ENCODE measurements at places on chromosomes 1 and 21.

- no peak for DNase-seq
These were observed 107.7 kb upstream of the PPP2R5A start for GRCh38 chr1:212177542-212177941.

DNA sequence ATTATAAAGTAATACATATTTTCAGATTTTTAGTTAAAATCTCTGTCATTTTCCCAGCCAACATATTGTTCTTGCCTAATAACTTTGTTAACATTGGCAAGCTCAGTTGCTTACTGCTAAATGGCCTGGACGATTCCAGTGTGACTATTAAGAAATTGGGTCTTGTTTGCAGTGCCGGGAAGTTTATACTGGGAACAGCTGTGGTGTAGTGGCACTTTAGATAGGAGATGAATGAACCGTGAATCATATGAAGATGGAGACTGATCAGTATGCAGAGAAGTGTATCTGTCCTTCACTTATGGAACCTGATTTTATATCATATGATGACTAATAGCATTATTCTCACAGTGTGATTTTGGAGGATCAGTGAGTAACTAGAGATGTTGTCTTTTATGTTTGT, 3.3 kb downstream of the CHRM3 start:
- DNase-seq, result no peak

DNA sequence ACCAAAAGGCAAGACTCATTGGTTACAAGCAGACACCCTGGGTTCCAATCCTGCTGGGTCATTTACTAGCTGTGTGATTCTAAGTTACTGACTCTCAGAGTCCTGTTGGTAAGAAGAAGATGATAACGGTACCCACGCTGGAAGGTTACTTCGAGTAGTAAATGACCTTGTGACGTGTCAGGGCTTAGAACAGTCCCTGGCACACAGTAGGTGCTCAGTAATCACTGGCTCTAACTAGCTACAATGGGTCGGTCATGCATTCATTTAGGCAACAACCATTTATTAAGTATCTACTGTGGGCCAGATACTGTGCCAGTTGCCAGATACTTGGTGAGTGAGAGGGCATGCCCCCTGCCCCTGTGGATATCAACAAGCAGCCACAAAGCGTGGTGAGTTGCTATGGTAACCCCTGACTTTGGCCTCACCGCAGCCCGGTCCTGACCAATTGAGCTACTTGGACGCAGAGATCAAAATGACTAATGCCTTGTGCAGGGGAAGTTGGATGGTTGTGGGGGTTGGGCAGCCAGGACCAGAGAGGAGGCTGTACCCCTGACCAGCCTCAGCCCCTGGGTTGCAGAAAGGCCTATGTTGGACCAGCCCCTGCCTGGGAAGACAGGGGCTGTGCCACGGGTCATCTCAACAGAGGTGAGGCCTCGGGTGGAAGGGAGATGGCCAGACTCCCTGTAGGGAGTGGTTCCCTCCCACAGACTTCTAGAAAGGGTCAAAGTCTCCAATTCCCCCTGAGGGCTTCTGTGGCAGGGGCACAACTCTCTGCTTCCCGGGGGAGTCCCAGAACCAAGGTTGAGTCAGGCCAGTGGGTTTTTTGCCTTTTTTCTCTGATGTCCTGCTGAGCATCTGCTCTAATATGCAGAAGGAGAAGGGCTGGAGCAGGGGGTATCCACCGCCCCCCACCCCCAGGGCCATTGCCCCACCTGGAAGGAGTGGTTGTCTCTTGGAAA, 16.0 kb downstream of the DHRS3 start:
- DNase-seq, result no peak

DNA sequence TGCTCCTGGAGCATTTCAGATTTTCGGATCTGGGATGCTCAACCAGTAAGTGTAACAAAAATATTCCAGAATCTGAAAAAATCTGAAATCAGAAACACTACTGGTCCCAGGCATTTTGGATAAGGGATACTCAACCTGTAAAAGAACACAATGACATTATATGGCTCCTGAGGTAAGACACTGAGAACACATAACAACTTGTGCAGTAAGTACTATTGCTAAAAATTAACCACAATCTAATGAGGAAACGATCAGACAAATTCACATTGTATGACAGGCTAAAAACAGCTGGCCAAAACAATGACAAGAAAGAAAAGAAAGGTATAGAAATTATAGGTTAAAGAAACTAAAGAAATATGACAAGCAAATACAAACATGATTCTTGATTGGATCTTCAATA, 54.9 kb downstream of the LTN1 start:
- no peak for DNase-seq

GRCh38 chr1:85563139-85563538, 17.4 kb upstream of the CCN1 start:
- no peak for DNase-seq

GRCh38 chr21:35559829-35560225, 500.5 kb downstream of the SETD4 start:
- no peak for DNase-seq

DNA sequence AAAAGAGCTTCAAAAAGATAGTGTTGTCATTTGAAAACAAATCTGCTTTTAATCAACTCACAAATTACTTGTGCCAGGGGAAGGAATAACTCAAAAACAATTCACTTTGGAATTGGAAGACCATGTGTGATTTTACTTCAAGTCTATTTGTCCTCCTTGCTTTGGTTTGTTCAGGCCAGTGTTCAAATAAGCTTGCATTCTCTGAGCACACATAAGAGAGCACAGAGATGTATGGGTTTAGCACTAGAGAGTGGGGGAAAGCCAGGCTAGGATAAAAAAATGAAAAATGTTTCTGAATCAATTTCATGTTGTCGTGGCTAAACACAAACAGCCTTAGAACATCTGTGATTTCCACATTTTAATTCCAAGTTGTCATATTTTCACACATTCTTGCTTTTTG, 325.7 kb upstream of the LYPLAL1 start:
- DNase-seq, result no peak

DNA sequence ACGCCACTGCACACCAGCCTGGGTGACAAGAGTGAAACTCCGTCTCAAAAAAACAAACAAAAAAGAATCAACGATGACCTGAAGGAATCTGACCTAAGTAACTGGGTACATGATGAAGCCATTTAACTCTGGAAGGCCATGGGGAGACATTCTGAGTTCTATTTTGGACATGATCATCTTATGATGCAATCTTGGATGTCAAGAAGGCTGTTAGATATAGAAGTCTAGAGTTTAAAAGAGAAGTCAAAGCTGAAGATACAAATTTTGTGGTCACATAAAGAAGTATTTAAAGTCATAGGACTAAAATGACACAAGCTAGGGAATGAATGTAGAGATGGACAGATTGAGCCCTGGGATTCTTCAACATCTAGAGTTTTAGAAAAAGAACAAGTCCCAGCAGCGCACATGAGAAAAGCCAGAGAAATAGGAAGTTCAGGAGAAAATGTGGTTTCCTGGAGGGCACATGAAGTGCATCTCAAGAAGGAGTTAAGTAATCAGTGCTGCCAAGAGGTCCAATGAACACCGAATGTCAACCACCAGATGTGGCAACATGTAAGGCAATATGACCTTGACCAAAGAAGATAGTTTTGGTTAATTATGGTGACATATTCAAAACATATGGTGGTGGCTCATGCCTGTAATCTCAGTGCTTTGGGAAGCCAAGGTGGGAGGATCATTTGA, 26.8 kb downstream of the ELK4 start:
- DNase-seq, result no peak

DNA sequence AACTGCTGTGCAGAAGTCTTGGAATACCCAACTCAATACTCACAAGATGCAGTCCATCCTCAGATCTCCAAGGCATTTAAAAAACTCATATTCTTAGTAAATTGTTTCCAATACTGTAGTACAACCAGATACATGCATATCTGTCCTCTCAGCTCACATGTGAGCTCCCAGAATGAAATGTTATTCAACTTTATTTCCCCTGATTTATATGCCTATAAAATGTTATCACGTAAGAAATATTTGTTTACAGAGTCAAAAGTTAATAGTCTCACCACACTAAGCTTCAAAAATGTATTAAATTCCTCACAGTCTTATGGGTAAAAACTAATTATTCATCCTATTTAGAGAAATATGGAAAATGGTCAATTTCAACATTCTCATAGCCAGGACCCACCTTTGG, 56.6 kb downstream of the LTN1 start:
- no peak for DNase-seq

DNA sequence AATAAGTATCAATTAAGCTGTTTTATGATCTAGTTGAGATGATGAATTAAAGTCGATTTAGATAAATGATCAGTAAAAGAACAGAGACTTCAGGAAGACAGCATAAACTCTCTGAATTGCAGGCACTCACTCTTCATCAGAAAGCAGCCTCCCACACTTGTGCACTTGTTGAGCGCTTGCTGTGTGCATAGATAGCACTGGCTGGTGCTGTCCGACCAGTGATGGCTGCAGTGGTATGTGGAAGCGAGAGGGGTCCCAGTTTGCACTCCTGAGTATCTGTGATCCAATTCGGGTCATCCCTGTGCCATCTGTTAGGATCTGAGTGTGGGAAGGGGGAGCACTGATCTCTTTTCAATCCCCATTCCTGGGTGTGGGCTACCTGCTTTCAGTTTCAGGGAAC, 137.8 kb downstream of the CAMTA1 start:
- no peak for DNase-seq

DNA sequence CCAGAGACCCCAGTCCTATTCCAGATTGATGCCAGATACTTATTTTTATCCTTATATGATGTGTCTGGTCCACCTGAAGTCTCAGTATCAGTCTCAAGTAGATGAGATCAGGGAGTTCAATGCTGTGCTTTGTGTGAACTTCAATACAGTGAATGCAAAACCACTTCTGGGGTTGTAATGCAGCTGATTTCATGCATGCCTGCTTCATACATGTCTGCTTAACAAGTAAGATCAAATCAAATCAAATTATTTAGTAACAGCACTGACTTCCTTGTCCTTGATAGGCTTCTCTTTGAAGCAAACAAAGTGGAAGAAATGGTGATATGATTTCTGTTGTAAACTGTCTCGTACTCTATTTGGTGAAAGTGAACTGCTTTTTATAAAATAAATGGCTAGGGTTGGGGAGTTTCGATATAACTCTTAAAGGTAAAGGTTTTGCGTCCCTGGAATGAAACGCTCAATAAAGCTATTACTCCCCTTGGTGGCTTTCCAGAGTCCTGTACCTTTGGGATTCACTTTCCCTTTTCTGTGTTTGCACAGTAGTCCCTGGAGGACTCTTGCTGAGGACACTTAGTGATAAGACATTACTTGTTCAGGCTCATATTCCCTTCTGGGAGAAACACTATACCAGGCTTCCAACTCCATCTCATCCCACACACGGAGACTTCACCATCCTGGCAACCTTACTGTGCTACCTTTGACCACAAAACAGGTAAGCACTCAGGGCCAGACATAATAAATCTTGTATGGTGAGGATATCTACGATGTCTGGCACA, 59.3 kb downstream of the FH start:
- no peak for DNase-seq

DNA sequence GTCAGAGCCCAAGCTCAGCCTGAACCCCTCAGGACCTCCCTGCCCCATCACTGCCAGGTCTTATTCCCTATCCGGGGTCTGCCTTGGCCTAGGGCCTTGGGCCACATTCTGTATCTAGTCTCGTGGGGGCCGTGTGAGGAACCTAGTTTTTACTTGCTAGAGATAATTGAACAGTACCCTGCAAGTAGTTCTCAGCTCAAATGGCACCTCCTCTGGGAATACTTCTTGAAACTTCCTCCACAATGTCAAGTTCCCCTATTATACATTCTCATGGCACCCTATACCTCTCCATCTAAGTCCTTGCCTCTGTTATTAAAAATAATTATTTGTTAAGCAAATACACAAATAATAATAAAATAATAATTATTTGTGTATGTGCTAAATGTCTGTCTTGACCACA, 32.9 kb upstream of the CSF1 start:
- DNase-seq, result no peak

DNA sequence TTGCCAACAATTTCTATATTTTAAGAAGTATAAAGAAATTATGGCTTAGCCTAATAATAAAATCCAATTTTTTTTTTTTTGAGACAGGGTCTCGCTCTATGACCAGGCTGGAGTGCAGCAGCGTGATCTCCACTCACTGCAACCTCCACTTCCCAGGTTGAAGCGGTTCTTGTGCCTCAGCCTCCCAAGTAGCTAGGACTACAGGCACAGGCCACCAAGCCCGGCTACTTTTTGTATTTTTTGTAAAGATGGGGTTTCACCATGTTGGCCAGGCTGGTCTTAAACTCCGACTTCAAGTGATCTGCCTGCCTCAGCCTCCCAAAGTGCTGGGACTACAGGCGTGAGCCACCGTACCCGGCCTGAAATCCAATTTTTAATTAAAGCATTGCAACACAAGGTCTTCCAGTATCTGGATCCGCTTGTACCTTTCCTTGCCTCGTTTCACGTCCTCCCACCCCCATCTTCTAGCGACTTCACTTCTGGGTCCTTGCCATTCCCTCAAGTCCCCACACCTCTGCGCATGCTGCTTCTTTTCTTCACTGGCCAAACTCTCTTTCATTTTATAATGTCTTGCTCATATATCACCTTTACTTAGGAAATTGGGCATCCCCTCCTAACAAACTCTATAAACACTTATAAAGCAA, 2.3 kb downstream of the FUBP1 start:
- no peak for DNase-seq

GRCh38 chr1:209398313-209398991, 185.1 kb upstream of the CAMK1G start:
- no peak for DNase-seq

GRCh38 chr1:102858695-102859094, 249.6 kb downstream of the COL11A1 start:
- DNase-seq, result no peak

DNA sequence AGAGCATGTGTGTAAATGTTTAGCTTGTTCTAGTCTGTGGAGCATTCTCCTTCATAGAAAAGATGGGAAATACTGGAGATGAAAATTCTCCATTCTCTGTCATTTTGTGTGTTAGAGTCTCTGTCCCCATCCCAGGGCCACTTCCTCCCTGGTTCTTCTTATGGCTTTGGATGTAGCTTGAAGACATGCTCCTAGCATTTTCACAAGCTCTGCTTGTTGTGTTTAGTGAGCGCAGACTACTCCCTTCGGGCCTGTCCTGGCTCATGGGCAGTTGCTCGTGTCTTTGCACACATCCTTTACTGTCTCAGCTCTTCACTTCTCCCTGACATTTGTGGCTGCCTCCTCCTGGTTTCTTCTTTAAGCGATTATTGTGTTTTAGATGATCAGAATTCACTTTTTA, 30.4 kb downstream of the MAPKAPK2 start:
- DNase-seq, result no peak

All from central memory CD4-positive, alpha-beta T cell (primary cell).